ENCODE measurements at places on chromosomes 12 and 14.

DNA sequence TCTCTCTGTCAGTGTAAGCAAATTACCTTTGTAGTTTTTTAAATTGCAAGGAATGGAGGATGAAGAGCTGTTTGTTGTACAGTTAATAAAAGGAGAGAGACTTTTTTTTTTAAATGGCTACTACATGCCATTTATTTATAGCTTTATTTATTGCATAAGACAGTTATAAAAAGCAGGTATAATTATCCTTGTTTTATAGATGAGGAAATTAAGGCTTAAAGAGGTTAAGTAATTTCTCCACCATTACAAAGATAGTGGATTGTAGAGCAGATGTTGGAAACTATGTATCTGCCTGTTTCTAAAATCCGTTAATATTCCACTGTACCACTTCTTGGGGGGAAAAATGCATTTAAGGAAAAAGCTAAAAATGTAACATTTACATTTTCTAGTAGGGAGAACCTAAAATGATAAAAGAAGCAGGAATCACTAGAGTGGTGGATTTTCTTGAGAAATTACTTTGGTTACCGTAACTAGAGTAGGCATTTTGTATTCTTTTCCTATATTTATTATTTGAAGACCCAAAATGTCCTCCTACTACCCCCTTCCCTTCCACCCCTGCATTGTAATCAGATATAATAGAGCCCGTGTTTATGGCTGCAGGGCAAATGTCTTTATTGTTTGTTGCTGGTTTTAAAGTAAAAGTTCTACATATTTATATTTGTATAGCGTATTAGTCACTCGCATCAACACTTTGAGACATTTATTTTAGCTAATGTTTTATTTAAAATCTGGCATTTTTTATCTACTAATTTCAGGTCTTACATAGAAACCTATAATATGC is 2.3 kb downstream of the SNAPC1 start:
- no peak for DNase-seq

- no peak for DNase-seq
These were observed 16.6 kb upstream of the RND1 start for GRCh38 chr12:48882315-48882687.

- no peak for DNase-seq
These were observed 178.1 kb downstream of the BTG1 start for GRCh38 chr12:91967590-91967989.

DNA sequence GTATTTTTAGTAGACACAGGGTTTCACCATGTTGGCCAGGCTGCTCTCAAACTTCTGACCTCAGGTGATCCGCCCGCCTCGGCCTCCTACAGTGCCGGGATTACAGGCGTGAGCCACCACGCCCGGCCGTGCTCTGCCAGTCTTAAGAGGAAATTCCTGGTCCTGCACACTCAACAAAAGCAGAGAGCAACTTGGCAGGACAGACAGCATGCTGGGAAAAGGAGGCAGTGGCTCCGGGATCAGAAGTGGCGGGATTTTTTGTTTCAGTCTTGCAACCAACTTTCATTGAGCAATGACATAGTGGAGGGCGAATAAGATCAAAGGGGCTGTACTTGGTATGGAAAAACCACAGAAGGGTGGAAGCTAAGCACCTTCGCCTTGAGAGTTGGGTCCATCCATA is 2.1 kb downstream of the CKAP4 start:
- no peak for DNase-seq

- no peak for DNase-seq
These were observed 476.1 kb upstream of the SYT1 start for GRCh38 chr12:78388461-78388860.

DNA sequence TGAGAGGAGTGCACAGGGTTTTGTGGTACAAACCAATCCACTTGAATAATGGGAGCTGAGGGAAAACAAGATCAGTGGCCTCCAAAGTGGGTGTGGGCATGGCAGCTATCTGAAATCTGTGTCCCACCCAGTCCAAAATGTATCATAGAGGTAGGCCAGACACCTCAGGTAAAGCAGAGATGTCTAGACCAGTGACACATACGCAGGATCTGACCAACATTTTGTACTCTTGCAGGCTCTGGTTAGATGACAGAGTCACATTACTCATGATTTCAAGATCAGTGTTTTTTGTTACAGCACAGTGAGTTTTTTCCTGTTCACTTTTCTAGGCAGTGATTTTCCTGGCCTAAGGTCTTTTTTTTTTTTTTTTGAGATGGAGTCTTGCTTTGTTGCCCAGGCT is 211.8 kb downstream of the PCNX1 start:
- DNase-seq = no peak

GRCh38 chr12:14773685-14774073 is 29.6 kb downstream of the WBP11 start:
- no peak for DNase-seq

- DNase-seq = no peak
These were observed 23.1 kb upstream of the RNASE12 start for GRCh38 chr14:20614038-20614840.

- no peak for DNase-seq
These were observed 62.1 kb upstream of the KIF21A start for GRCh38 chr12:39505023-39505422.

GRCh38 chr12:89960011-89960507 is 251.4 kb upstream of the ATP2B1 start:
- DNase-seq = peak; percentile 24

GRCh38 chr12:115983226-115983798 is 294.2 kb downstream of the MED13L start:
- DNase-seq = no peak

GRCh38 chr12:57760347-57760982 is 5.6 kb downstream of the MARCHF9 start:
- no peak for DNase-seq

GRCh38 chr12:47237751-47238211 is 158.0 kb upstream of the AMIGO2 start:
- no peak for DNase-seq
